ENCODE measurements at places on chromosomes 5 and 9. TPM values are rescaled to one million over a fixed set of nuclear protein-coding genes. Genes with fewer than 3 reads are reported as not detected.

Gene PLPP7
- 1.9 TPM for polyA plus RNA-seq

DNA sequence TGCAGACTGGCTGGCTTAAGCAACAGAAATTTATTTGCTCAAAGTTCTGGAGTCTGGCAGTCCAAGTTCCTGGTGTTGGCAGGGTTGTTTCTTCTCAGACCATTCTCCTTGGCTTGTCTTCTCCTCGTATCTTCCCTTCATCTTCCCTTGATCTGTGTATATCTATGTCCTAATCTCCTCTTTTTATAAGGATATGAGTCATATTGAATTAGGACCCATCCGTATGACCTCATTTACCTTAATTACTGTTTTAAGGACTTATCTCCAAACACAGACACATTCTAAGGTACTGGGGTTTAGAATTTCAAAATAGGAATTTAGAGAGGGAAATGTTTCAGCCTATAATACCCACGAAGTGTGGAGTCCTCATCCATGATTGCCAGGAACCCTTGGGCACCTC, 13.1 kb upstream of the LPAR1 start:
- DNase-seq: no peak

DNA sequence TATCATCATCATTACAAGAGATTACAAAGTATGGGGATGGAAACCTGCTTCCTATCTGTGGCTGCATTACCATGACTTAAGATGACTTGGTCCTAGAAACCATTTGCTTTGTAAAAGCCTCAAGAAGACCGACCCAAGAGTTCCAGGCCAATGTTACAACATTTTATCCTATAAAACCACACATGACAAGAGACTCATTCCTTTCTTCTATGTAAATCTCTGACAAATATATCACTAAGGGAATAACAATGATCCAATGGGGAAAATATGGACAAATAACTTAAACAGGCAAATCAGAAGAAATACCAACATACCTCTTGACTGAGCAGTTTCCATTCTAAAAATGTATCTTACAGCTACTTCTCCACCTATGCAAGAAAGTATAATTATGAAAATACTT, 44.3 kb upstream of the VPS13A start:
- no peak for DNase-seq

DNA sequence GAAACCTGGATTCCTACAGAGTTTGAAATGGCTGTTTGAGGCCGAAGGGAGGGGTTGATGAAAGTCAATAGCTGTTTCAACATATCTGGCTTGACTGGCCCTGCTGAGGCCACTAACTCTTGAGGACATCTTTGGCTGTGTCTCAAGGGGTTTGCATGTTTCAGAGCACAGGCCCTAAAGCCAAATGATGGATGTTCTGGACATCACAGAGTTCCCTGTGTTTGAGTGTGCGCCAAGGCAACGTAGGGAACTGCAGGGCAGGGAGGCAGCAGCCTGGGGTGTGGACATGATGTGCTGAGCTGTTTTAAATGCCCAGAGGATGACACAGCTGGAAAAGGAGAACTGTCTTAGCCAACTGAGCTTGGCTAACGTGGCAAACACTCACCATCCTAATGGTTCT, 89.6 kb downstream of the RAPGEF1 start:
- DNase-seq: no peak

Gene BTNL3
- 0.10 TPM for polyA plus RNA-seq

GRCh38 chr5:60487476-60487875, 212.5 kb downstream of the DEPDC1B start:
- DNase-seq: no peak

DNA sequence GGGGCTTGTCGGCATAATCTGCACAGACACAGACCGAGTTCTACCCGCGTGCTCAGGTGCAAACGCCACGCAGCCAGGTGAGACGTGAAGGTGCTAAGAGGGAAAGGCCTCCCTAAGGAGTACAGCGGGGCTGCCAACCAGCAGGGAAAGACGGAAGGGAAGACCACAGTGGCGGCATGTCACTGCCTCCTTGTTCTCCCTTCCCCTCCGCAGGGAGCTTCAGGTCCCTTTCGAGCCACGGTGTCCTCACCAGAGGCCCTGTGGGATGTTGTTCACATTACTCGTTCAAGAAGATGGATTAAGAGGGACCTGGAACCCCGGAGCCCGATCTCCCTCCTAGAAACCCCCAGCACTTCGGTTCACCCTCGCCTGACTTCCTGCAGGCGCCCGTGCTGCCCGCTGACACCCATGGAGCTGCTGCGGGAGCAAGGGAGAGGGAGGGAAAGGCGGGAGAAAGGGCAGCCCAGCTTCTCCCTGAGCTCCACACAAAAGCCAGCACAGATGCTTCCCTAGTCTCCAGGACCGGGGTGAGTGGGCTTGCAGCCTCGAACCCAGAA, 686 bp downstream of the BRD9 start:
- DNase-seq: no peak

DNA sequence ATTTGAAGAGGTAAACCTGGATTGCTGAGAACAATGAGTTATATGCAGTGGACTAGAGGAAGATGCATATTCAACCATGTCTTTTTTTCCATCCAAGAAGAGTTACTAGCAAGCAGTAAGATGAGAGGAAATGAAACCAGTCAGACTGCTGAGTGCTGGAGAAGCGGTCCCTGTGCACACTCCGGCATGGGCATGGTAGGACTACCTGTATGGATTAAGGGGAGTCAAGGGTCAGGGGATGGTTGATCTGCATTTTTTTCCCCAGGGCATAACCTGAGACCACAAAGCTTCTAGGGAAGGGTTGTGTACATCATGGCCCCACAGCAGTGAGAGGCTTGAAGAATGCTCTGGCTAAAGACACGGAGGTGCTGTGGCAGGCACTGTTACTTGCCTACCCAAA, 76.6 kb upstream of the ZNF169 start:
- DNase-seq: no peak

- no peak for DNase-seq
These were observed 21.3 kb upstream of the PTPN3 start for GRCh38 chr9:109519366-109519765.

- DNase-seq: no peak
These were observed 88.0 kb upstream of the SLC12A2 start for GRCh38 chr5:127995556-127995955.

Data from right renal pelvis (tissue), 4 donors.